NCI-H1417 treated with DMSO at 0.1 percent for 48 hours (cell line): ENCODE measurements at places on chromosomes 13 and 19.

DNA sequence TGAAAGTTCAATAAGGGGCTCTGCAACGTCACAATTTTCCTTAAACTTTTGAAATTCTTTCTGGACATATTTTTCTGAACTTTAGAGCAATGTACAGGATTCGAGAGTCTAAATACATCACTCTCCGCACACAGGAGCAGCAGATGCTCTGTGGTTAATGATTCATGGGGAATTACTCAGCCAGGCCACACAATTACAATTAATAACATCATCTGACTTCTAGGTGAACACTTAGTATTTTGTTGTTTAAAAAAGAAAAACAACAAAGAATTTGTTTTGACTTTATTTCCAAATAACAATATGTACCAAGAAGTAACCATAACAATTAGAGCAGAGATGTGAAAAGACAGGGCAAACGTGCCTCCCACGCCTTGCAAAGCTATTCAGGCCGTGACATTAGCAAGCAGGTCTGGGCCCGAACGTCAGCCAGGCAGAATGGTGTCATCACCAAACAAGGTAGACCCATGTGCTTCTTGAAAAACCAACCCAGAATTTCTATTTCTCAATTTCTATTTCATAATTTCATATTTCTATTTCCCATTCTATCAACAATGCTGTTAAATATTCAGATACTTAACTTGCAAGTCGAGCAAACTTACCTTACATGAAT lies 236.3 kb downstream of the COL4A1 start:
- DNase-seq = no peak

DNA sequence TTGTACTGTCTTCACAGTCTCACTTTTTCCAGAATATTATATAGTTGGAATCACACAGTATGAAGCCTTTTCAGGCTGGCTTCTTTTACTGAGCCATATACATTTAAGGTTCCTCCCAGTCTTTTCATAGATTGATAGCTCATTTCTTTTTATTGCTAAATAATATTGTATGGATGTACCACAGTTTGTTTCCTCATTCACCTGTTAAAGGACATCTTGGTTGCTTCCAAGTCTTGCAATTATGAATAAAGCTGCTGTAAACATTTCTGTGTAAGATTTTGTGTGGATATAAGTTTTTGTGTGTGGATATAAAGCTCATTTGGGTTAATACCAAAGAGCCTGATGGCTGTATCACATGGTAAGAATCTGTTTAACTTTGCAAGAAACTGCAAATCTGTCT lies 24.5 kb upstream of the CYP2A7 start:
- no peak for DNase-seq

GRCh38 chr13:110634558-110634957 lies 19.2 kb downstream of the NAXD start:
- DNase-seq = no peak

DNA sequence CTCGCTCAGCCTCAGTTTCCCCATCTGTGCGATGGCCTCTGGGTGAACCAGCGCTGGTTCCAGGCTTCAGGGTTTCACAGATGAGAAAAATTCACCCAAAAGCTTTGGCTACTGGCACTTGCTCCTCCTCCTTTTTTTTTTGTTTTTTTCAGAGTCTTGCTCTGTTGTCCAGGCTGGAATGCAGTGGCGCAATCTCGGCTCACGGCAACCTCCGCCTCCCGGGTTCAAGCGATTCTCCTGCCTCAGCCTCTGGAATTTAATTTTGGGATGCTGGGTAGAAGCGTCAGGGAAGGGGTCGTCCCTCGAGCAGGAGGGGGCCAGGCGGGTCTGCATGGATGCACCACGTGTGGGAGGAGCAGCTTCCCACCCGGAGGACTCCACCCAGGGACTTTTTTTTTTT lies 7.0 kb downstream of the PRSS57 start:
- no peak for DNase-seq

DNA sequence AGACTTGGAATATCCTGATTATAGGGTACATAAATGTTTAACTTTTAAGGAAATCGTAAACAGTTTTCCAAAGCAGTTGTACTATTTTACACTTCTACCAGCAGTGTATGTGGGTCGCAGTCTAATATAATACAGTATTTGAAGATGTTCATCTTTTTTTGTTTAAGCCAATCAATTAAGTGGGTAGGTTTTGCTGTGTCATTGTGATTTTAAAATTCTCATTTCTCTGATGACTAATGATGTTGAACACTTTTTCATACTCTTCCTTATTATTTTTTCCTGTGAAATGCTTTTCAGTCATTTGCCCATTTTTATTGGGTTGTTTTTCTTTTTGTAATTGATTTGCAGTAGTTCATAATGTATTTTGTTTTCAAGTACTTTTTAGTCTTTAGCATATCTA lies 2689.7 kb downstream of the PCDH9 start:
- DNase-seq = no peak

- peak; percentile 98 for DNase-seq
Observed at GRCh38 chr19:9309974-9310446, 372 bp upstream of the ZNF699 start.
